T-cell (primary cell): ENCODE measurements at places on chromosomes 2 and 18.
A peak's percentile ranks its signal among the peaks of the same experiment; 100 is the strongest.

DNA sequence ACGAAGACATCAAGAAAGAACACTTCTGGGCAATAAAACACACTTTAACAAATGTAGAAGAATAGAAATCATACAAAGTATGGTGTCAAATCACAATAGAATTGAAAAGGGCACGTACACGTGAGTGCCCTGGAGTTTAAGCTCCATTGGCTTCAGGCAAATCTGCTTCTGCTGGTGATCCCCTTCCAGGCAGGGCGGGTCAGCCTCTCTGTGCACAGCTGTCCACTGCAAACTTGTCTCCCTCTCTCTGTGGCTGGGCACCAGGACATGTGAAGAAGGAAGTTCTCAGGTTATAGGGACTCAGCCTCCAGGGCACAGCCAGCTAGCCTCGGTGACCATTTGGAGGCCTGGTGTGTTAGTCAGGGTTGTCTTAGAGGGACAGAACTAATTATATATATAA lies 66.0 kb downstream of the ST3GAL5 start:
- no peak for DNase-seq

GRCh38 chr18:8904316-8904715 lies 198.2 kb upstream of the NDUFV2 start:
- DNase-seq, result no peak

DNA sequence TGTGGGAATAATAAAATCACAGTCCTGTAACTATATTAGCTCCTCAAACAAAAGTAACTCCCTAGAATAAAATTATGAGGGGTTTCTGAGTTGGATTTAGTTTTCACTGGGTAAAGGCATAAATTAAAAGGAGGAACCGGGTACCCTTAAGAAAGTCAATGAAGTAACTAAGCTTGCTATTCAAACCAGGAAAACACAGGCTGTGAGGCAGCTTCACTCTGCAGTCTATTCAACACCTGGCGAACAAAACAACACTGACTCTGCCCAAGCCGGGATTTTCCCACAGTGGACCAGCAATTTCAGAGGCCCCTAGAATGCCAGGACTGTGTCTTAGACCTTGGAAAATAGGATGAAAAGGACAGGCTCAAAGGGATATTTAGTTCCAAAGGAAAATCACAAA lies 24.6 kb upstream of the CREB1 start:
- no peak for DNase-seq

DNA sequence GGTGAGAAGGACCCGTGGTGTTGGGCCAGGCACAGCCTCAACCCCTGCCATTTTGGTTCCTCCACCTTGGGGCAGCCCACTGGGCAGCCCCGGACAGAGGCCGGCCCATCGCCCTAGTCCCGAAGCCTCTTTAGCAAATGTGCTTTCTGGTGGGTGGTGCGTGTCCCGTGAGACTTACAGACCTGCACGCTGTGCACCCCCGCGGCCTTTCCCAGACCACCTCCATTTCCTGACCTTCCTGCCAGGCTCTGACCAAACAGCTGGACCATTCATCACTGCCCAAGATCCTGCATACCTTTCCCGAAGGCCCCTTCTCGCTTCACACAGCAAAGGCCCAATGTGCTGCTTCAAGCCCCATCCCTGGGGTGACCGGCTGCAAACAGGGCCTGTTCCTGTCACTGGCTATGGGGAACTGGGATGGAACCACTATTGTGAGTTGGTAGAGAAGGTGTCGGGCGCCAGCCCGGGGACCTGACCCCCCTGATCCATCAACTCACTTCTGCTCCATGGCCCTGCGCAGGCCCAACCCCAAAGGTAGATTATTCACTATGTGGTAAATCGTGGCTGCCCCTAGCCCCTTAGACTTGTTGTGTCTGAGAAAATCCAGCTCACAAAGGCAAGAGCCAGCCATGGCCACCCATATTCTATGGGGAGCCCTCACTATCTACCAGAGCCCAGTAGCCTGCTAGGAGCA lies 341.0 kb downstream of the EIPR1 start:
- no peak for DNase-seq

DNA sequence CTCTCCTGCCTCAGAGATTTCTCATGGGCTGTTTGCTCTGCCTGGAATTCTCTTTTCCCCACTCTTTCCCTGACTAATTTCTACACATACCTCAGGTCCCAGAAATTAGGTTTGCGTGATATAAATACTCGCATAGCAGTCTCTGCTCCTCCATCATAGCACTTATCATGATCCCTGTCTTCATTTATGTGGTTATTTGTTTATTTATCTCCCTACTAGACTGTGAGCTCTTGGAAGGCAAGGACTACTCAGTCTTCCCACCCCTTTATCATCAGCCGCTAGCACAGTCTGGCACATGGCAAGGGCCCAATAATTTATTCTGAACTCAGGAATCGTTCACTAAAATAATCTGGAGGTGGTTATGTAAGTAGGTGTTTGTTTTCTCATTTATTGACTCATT lies 79.3 kb downstream of the ADCYAP1 start:
- no peak for DNase-seq

- peak; percentile 3 for DNase-seq
These were observed 328.5 kb upstream of the FANCL start for GRCh38 chr2:58569475-58570185.

DNA sequence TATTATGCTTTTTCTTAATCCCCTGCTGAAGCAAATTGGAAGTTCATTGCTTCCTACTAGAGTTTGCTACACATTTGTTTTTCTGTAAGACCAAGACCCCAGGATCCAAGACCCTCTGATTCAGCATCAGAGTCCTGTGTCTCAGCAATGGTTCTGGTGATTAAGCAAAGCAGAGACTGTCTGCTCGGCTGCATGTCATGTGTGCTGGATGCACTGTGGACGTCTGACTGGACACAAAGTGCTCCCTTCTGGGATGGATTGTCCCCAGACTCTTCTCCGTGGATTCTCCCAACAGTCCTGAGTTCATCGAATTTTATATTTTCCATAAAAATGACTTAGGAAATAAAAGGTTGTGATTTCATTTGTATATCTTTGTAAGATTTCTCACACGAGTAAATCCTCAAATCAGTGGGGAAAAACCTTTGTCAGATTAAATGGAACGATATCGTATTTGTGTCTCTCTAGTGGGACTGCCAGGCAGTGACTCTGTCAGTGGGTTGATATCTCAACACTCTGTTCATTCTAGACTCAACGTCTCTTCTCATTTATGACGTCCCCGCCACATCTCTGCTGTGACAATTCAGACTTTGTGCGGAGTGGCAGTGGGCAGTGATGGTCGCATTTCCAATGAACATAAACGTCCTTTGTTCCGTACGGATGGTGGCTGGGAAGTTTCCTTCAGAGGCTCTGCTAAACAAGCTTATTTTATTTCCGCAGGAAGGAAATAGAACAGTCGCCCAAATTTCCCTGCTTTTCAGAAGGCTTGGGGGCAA lies 58.6 kb downstream of the NCAPH start:
- no peak for DNase-seq

DNA sequence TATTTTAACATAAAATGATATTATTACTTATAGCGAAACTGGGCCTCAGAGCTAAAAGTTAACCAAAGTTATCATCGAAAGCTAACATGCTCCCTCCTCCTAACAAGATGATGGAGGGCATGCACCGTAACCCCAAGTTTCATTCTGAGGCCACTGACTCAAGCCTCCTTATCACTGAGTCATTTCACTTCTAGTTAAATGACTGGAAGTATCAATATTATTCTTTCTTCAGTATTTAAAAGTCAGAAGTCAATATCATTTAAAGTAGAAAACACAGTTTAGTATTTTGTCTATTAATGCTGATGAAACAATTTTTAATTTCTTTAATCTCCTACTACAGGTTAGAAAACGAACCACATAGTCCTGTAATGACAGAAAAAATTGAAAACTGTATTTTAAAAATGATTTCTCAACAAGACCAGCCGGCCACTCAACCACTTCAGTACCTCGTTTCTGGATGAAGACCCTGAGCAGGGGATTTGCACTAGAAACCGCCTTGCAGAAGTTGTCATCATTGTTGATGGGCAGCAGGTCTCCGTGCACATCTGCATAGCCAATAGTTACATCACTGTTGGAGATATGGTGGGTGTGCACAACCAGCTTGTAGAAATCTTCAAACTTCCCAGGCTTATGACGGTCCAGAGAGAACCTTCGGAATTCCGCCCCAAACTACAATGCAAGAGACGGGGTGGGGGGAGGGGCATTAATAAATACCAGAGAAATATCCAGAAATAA lies 44.9 kb downstream of the PARD6G start:
- DNase-seq, result no peak

- DNase-seq, result no peak
These were observed 104.5 kb upstream of the YWHAQ start for GRCh38 chr2:9735335-9735734.

GRCh38 chr2:203650860-203651613 lies 55.4 kb upstream of the CD28 start:
- no peak for DNase-seq

DNA sequence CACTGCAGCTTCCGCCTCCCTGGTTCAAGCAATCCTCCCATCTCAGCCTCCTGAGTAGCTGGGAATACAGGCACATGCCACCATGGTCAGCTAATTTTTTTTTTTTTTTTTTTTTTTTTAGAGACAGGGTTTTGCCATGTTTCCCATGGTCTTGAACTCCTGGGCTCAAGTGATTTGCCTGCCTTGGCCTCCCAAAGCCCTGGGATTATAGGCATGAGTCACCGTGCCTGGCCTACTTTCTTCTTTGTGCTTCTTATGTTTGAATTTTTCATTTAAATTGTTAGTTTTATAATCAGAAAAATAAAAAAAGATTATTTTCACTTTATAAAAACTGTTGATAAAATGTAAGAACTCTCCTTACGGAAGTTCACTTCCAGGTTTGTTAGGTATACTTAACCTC lies 101.5 kb upstream of the LPIN2 start:
- no peak for DNase-seq

DNA sequence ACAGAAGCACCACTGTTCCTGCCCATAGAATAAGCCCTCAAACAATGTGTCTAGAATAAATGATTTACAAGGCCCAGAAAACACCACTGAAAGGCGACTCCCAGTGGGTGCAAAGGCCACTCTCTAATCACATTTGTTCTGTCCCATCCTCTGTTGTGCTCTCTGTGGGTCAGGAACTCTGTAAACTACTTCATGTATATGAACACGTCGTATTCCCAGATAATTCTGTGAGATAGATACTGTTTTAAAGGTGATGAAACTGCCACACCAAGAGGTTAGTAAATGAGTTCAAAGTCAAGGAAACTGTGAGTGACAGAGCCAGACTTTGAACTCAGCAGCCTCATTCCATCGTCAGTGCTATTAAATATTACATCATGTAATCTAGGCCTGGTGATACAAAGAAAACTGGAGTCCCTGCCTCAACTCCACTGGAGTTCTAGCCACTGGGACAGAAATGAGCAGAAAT lies 269.7 kb upstream of the DCC start:
- no peak for DNase-seq

DNA sequence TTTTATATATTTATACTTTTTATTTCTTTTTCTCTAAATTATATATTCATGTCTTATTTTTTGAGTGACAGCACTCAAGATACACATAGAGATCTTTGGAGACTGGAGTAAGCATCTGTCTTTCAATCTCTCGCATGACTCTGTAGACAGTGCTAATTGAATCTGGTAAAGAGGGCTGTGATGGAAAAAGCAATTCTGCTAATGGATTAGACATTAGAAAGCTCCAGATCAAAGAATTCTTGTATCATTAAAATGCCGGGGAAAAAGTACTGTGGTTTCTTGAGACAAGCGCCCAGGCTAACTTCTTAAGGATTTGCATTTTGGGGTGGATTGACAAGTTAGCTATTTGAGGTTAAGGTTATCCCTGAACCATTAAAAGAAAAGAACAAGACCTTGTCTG lies 383.1 kb upstream of the TNP1 start:
- no peak for DNase-seq

DNA sequence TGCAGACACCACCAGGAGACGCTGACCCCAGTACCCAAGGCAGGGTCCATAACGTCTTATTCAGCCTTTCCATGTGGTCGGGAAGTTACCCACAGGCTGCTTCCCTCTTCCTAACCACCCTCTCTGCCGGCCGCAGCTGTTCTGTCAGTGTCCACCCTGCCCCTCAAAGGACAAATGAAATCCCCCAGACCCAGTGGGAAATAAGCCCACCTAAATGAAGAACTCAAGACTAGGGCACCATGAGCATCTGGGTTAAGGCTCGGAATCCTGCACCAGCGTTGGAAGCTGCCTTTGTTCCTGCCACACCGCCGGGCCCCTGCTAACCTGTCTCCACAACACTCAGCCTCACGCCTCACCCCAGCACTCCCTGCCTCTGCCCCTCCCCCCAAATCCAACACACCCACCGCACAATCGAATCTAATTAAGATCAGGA lies 21.7 kb downstream of the BCL11A start:
- DNase-seq, result no peak

DNA sequence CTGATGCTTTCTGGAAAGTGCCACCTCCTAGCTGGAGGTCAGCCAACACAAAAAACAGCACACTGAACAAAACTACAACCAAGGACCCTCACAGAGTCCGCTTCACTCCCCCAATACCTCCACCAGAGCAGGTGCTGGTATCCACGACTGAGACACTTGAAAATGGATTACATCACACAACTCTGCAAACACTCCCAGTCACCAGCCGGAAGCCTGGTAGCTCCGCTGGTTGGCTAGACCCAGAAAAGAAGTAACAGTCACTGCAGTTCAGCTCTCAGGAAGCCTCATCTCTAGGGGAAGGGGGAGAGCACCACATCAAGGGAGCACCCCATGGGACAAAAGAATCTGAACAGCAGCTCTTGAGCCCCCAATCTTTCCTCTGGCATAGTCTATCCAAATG lies 175.4 kb downstream of the LCLAT1 start:
- no peak for DNase-seq

- DNase-seq, result no peak
These were observed 488 bp upstream of the RHOB start for GRCh38 chr2:20446255-20446916.

- DNase-seq, result no peak
These were observed 7.5 kb downstream of the C2orf49 start for GRCh38 chr2:105344704-105345345.

GRCh38 chr18:46385124-46385523 lies 271.9 kb downstream of the LOXHD1 start:
- DNase-seq, result no peak

GRCh38 chr2:49801898-49802450 lies 647.7 kb upstream of the FSHR start:
- DNase-seq, result no peak

GRCh38 chr2:224958873-224959272 lies 83.4 kb downstream of the DOCK10 start:
- no peak for DNase-seq

GRCh38 chr18:24319757-24320156 lies 77.9 kb downstream of the OSBPL1A start:
- no peak for DNase-seq

DNA sequence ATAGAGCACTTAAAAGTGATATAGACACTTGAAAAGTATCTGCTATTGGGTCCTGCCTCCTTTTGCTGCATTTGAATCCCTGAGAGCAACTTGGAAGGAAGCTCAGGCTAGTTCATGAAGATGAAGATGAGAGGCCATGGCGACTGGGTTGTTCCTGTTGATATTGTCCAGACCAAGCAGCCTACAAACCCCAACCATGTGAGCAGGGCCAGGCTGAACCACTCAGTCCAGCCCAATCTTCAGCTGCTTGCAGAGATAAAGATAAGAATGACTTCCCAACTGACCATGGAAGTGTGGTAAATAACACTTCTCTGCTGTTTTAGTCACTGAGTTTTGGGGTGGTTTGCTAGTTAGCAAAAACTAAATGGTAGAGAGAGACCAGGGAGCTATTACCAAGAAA lies 417.6 kb downstream of the SOX11 start:
- no peak for DNase-seq
